IPS DF 19.7 (cell line): ENCODE measurements at places on chromosomes 7 and 10.

- DNase-seq: no peak
These were observed 37.0 kb downstream of the ADAP1 start for GRCh38 chr7:917255-918117.

- no peak for DNase-seq
These were observed 308.7 kb upstream of the BMPER start for GRCh38 chr7:33596686-33597085.

DNA sequence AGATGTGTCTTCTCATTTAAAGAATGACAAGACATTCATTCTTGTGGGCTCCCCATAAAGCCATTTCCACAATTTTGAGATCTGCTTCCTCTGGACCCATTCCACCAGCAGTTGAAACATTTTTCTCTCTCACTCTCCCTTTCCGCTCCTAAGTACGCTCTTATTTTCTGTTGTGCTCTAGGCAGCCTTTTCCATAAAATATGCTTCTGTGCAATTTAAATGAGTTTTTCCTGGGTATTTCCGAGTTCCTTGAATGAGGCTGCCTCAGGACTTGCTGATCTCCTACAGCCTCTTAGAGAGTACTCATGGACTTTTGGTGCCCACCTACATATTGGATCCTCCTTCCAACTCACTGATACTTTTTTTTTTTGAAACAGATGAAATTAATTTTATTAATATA is 23.6 kb upstream of the AKR1D1 start:
- no peak for DNase-seq

DNA sequence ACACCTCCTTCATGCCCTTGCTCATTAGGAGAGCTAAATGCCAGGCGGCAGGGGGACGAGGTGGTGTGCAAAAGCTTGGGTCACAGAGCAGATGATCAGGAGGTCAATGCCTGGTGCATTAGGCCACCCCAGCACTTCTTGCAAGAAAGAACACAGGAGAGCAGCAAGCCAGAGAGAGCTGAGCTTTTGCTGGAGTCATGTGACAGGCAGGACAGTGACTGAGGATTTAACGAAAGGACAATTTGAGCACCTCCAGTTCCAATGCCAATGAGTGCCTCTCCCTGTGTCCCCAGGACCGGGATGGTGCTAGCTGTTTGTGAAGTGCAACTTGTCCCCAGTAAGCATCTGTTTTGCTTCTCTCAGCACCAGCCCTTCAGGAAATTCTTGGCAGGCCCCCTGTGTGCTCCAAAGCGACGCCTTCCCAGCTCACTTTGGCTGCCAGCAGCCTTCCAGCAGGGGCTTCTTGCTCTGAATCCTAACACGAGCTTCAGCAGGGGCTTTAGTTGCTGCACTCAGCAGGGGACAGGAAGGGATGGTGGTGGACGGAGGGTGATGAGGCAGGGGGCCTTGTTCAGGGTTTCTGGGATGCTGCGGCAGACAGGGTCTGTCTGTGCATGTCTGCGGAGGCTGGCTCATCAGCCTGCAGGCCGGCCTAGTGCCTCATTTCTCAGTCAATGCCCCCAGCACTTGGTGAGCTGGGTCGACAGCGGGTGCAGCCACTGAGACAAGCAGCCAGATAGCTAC is 368.1 kb downstream of the RPS24 start:
- DNase-seq: no peak

DNA sequence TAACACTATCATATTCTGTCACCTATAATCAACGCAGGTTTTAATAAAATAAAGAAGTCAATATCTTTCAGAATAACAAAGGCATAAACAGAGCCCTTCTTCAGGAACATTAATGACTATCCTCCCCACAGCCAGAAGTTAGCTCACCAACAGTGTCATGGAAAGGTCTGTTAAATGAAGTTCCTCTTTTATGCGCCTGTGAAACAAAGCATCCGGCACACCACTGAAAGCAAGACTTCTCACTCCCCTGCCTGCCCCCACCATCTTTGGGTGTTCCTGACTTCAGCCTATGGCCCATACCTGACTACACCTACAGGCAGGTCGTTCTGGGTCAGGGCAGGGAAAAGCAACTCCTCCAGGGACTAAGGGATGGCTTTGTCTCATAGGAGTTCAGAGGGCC is 205.4 kb downstream of the FANK1 start:
- no peak for DNase-seq

GRCh38 chr10:124288928-124289850 is 129.5 kb downstream of the OAT start:
- DNase-seq: no peak

- no peak for DNase-seq
These were observed 66.6 kb downstream of the PCLO start for GRCh38 chr7:83096065-83096580.

DNA sequence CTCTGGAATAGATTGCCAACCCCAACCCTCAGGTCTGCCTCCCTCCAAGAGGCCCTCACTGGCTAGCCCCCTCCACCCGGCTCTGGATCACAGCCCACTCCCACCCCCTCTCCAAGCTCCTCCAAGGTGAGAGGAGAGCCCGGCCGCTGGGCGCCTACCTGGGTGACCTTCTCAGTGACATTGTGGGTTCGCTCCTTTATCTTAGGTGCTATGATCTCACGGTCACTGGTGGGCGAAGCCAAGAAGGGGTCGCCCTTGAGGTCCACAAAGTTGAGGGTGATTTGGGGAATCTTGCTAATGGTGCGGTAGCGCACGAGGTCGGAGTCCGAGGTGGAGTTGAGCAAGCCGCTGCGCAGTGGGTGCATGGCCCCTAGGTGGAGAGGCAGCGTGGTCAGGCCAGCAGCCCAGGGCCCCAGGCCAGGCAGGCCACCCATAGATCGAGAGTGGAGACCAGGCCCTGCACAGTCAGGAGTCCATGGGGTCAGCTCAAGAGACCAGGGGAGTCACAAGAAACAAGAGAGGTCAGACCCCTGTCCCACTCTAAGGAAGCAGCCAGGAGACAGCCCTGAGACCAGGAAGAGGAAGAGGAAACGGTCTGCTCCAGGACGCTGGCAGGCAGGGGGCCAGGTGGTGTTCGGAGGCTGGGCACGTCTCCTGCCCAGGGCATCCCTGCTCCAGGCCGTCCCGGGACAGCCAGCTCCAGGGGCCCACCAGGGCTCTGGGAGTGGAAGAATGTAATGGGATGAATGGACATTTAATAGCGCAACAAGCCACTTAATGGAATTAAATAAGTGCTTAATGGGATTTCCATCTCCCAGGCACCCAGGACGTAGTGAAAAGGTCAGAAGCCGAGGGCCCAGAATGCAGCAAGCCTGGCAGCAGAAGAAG is 20.7 kb downstream of the KCNH2 start:
- no peak for DNase-seq

- DNase-seq: no peak
These were observed 45.2 kb downstream of the GNAT3 start for GRCh38 chr7:80466636-80467035.

DNA sequence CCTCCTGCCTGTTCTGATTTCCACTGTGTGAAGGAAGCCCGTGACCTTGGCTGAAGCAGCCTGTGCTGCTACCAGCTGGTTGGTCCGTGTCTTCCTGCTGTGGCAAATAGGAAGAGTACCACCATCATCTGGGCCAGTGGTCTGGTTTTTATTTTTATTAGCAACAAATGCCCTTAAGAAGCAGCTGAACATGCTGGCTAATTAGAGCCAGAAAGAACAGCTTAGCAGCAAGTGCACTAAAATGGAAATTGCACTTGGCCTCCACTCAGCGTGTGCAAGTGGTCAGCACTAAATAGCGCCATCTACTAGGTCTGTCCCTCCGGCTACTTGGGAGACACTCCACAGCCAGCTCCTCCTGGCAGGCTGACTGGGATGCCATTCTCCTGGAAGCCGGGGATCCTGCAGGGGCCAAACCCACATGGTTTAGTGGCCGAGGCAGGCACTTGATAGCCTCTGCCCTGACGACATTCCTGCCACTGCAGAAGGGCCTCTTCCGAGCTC is 690.3 kb upstream of the FOXK1 start:
- no peak for DNase-seq

- DNase-seq: no peak
These were observed 13.7 kb upstream of the ANKRD22 start for GRCh38 chr10:88865281-88865876.

DNA sequence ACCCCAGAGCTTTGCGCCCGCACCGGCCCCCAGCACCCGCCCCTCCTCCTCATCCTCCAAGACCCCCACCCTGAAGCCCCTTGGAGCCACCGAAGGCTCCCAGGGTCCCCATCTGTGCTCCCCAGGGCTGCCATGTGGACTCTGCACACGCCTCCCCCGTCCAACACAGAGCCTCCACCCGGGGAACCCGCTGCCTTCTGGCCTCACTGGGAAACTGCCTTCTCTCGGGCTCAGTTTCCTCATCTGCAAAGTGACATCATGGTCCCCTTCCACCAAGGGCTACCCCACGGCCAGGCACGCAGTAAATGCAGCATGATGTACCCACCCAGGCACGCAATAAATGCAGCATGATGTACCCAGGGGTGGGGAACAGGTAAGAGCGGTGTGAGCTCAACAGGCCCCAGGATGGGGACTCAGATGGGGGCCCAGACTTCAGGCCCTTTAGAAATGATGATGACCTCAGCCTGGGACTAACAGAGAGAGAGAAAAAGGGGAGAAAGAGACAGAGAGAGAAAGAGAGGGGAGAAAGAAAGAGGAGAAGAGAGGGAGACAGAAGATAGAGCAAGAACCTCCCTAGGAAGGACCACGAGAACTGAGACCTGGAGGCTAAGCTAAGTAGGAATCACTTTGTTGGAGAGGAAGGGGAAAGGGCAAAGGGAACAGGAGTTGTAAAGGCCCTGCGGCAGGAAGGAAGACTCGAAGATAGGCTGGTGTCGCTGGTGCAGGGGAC is 2.5 kb upstream of the MICALL2 start:
- no peak for DNase-seq

GRCh38 chr10:131090761-131091661 is 220.5 kb downstream of the TCERG1L start:
- DNase-seq: no peak

DNA sequence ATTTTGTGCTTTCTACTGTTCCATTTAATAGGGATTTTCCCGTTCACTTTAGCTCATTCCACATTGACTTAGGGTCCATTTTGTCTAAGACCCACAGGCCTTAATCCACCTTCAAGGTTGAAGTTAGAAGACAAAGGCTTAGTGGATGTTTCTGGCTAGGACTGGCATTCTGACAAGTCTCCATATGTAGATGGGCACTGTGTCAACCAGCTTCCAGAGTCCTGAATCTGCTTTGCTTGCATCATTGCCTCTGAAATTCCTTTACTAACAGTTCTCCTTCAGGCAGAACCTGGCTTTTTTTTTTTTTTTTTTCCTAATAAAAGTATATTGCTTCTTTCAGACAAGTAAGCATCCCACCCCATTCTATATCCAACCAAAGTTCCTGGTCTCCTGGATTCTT is 69.6 kb upstream of the PDCD4 start:
- DNase-seq: no peak

DNA sequence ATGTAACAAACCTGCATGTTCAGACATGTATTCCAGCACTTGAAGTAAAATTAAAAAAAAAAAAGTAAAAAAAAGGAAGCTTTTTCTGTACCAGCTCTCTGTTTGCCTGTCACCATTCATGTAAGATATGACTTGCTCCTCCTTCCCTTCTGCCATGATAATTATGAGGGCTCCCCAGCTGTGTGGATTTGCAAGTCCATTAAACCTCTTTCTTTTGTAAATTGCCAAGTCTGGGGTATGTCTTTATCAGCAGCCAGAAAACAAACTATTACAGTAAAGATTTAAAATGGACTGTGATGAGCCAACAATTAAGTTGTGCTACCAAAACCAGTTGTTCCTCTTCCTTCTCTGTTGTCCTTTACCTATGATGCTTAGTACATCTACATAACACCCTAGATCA is 619.6 kb downstream of the ARL4A start:
- peak; percentile 2 for DNase-seq

- DNase-seq: no peak
These were observed 46.4 kb upstream of the PARD3 start for GRCh38 chr10:34861293-34862021.

GRCh38 chr10:24254180-24254579 is 45.2 kb downstream of the KIAA1217 start:
- no peak for DNase-seq

DNA sequence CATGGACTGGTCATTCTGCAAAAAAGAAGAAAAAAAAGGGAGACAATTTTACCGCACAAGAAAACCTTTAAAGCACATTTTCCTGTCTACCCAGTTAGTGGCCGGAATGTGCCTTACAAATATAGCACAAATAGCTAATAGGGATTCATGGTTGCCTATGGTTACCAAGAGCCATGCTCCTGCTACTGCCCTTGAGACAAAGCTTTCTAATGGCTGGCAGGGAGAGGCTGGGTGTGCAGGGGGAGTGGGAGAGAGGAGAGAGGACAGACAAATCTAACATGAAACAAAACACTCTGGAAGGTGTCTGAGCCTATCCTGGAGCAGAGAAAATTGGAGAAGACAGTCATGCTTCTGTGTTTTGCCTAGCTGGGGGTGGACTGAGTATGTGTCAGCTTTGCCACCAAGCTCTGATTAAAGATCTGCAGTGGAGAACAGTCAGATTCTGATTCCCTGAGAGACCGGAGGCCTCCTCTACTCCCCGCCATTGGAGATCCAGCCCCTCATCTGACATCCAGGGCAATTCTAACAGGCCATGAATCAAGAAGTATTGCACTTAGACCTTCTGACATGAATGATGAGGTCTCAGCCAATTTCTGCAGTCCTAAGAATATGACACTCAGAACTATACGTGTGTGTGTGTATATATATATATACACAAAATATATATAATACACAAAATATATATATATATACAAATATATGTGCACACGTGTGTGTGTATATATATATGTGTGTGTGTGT is 80.2 kb downstream of the PRTFDC1 start:
- DNase-seq: no peak

DNA sequence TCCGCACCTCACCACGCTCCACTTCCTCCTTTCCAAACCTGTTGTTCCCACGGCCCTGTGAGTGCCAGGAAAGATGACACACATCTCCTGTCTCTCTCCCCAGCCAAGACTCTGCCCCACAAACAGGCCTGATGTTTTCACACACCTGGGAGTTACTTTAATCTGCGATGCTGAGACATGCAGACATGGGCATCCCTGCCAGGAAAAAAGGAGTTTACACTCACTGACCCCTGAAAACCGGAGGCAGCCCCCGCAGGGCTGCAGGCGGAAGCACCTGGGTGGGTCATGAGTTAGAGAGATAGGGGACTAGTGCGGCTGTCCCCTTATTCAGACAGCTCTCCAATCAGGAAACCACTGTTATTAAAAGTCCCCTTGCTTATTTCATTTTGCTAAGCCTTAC is 106.4 kb upstream of the CARD11 start:
- DNase-seq: no peak

DNA sequence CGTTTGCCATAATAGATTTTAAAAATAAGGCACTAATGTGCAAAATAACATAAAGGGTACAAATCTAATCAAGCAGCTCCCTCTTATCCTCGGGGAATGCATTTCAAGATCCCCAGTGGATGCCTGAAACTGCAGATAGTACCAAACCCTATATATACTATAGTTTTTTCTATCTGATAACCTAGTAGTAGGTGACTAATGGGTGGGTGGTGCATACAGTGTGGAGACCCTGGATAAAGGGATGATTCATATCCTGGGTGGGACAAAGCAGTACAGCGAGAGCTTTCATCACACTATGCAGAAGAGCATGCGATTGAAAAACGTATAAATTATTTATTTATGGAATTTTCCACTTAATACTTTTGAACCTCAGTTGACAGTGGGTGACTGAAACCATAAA is 464.5 kb downstream of the GRID1 start:
- DNase-seq: no peak
